Left kidney (tissue), 8 donors: ENCODE measurements at places on chromosomes 6 and 20.

- DNase-seq: no peak
These were observed 93.6 kb upstream of the NFATC2 start for GRCh38 chr20:51636123-51636522.

DNA sequence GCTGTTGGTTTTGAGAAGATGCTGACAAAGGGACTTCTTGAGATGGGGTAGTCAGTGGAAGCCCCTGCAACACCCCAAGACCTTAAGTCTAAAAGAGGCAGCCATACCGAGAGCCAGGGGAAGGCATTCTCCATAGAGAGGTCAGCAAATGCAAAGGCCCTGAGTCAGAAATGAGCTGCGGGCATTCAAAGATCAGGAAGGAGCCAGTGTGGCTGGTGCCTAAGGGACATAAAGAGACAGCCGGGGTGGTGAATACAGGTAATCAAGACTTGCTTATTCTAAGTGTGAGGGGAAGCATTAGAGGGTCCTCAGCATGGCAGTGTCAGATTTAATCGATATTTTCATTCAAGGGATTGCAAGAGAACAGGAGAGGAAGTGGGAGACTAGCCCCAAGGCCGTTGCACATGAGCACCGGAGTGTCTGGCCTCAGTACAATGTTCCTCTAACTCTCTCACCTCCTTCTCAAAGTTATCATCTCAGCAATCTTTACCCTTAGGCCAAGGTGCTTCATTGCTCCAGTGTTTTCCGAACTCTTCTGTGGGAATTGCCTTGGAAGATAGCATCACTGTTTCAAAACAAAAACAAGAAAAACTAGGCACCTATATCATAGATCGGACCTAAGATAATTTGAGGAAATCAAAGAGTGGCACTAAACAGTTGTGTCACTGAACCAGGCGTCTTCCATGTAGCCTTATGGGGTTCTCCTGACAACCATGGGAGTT, 173.2 kb downstream of the DOK5 start:
- DNase-seq: no peak

DNA sequence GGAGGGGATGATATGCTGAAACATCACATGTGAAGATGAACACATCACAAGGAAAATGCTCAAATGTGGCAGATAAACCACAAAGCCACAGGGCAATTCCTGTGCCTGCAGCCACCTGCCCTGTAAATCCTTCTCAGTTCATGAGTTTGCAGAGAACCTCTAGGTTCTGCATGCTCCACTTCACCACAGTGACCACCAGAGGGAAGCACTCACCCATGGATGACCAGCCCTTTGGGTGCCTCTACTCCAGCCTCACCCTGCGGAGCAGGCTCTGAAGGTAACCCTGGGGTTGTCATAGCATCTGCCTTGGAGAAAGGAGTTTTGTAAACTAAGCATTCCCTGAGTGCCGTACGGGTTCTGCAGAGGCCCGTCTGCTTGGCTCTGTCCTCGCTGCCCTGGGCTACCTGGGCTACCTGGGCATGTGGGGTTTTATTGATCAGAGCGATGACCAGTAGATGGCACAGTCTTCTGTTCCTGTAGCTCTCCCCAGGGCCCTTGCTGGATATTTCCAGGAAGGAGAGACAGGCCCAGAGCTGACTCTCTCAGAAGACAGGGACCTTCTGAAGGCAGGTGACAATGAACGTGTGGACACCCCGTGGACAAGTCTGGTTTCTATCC, 31.7 kb upstream of the CST1 start:
- DNase-seq: no peak

- DNase-seq: no peak
These were observed 187.3 kb downstream of the GPX5 start for GRCh38 chr6:28712982-28713381.

- no peak for DNase-seq
These were observed 189.1 kb upstream of the TCF21 start for GRCh38 chr6:133699741-133700385.
